ENCODE measurements at places on chromosomes 6 and 20.

DNA sequence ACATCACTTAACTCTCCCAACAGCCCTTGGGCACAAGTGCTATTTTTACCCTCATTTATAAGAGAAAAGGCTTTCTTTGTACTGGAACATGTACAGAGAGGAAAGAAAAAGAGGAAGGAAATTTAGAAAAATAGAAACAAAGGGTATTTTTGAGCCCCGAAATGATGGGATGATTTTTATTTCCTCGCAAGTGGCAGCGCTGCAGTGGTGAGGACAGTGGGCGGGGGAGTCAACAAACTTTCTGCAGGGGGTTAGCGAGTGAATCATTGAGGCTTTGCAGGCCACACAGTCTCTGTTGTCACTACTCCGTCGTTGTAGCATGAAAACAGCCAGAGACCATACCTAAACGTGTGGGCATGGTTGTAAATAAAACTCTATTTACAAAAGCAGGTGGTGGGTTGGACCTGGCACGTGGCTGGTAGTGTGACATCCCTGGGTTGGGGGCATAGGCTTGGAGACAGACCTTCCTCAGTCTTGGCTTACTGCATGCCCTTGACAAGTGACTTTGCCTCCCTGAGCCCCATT, 25.5 kb upstream of the OCSTAMP start:
- DNase-seq, result no peak

DNA sequence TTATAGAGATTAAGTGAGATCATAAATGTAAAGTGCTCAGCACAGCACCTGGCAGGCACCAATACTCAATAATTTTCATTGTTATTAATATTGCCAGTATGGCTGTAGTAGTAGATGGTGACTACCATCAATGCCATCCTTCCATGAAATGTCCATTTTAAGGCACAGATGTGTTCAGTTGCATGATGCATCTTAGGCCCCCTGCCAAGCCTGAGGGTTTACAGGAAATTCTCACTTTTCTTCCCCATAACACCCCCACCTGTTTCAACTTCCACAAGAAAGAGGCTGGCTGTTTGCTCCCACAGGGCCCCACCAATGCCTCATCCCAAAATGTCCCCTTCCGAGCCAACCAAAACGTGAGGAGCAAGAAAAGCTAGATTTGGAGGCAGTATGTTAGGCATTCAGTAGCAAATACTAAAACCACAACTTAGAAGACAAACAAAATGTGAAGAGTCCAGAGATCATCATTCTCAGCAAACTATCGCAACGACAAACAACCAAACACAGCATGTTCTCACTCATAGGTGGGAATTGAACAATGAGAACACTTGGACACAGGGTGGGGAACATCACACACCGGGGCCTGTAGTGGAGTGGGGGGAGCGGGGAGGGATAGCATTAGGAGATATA, 110.6 kb upstream of the NHSL1 start:
- DNase-seq, result no peak

DNA sequence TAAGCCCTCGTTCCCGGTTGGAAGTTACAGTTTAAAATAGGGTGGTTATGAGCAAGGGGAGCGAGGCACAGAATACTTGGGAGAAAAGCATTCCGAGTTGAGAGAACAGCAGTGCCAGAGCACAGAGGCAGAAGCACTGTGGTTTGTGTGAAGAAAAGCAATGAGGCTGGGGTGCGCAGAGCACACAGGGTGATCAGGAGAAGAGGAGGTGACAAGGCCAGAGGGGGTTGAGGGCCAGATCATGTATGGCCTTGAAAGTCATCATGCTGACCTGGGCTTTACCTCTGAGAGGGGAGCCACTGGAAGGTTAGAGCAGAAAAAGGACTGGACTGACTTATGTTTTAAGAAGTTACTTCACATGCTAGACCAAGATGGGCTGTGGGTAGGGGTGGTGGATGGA, 3.5 kb upstream of the BTN3A2 start:
- DNase-seq, result no peak

DNA sequence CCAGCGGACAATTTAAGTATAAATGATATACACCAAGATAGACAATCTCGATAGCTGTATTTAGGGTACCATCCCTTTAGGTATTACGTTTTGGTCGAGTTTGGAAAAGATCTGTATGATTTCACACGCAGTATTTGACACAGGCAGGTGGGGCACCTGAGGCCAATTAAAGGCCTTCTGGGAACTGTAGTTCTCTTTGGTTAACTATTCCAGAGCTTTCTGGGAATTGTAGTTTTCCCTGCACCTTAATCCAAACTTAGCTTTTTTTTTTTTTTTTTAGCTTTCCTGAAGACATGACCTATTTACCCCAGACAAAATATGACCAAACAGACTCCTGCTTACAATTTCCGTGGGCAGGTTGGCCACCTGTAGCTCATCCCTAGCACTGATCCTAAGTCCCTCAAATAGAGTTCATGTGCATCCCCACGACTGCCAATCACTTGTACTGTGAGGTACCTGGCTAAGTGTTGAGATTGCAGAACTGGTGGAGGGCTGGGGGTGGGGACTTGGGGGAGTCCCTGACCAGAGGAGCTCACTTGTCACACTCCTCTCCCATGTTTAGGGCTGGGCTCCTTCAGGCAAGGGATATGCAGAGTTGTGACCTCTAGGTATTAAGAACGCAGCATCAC, 999 bp upstream of the EHMT2 start:
- no peak for DNase-seq

- peak; percentile 26 for DNase-seq
Observed at GRCh38 chr6:34459899-34460593, 5.8 kb upstream of the PACSIN1 start.

DNA sequence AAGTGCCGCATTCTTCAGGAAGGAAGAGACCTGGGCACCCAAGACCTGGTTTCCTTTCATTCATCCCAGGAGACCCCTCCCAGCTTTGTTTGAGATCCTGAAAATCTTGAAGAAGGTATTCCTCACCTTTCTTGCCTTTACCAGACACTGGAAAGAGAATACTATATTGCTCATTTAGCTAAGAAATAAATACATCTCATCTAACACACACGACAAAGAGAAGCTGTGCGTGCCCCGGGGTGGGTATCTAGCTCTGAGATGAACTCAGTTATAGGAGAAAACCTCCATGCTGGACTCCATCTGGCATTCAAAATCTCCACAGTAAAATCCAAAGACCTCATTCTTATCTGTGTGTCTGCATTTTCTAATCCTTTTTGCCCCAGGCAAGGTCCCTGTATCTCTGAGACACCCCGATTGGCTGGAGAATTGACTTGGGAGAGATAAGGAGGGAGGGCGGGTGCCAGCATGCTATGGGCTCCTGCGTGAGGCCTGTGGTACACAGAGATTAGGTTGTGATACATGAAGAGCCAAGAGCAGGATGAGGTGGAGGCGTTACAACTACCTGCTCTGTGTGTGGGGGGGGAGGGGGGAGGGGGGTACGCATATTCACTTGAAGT, 4.8 kb downstream of the MUC21 start:
- no peak for DNase-seq

DNA sequence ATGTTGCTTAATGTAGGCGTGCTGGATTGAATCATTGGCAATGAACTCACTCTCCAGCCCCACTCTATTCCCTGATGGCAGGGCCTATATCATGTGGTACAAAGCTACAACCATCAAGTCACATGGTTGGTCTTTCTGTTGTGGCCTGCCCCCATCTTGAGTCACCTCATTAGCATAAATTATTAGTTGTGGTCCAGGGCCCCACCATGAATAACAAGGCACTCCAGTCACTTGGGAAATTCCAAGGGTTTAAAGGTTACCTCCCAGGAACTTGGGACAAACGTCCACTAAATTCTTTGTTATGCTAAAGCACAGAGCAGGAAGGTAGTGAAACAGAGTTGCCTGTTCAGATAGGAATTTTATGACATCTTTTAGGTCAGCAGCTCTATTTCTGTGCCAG, 193.7 kb downstream of the SLC35F1 start:
- no peak for DNase-seq

DNA sequence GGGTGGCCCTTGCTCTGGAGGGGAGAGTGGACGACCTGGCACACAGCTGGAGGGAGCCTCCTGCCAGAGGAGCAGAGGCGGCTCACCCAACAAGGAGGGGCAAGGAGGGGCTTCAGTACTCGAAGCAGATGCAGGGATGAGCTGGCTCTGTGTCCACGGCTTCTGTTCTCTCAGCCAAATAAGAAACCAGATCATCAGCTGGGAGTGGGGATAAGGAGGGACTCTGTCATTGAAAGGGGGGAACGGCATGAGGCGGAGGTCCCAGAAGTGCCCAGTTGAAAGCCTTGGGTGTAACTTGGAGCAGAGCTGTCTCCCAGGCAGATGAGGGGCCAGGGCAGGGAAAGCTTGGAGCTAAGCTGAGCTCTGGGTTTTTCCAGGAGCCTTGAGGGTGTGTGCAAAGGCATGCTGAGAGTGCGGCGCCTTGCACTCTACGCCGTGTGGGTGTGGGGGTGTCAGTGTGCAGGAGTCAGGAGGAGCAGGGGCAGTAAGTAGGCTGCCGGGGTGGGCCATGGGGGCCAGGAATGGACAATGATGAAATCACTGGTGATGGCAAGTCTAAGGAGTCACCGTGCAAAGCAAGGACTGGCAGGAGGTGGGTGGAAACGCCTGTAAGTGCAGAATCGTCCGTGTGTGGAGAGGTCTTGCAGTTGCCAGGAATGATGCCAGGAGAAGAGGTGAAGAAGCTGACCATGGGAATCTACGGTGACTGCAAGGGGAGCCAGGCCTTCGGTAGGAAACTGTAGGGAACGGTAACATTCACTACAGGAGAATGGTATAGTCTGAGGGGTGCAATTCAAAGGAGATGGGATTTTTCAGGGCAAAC, 85.4 kb upstream of the FOXQ1 start:
- no peak for DNase-seq

DNA sequence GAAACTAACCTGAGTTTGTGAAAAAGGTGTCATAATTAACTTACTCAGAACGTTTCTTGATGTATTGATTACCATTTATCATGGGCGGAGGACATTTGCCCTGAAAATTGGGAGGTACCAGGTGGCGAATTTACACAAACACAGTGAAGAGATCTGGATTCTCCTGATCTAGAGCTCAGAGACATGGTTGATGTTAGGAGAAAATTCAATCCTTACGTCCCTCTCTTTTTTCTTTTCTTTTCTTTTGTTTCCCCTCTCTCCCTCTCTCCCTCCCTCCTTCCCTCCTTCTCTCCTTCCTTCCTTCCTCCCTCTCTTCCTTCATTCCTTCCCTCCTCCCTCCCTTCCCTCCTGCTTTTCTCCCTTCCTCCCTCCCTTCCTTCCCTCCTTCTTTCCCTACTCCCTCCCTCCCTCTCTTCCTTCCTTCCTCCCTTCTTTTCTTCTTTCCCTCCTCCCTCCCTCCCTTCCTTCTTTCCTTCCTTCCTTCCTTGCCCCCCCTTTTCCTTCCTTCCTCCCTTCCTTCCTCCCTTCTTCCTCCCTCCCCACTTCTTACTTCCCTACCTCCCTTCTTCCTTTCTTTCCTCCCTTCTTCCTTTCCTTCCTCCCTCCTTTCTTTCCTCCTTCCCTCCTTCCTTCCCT, 234.1 kb downstream of the OTOR start:
- DNase-seq, result no peak

GRCh38 chr6:13355999-13356785, 27.9 kb upstream of the TBC1D7 start:
- DNase-seq, result no peak

GRCh38 chr6:170532867-170533488, 20.1 kb downstream of the PSMB1 start:
- no peak for DNase-seq

DNA sequence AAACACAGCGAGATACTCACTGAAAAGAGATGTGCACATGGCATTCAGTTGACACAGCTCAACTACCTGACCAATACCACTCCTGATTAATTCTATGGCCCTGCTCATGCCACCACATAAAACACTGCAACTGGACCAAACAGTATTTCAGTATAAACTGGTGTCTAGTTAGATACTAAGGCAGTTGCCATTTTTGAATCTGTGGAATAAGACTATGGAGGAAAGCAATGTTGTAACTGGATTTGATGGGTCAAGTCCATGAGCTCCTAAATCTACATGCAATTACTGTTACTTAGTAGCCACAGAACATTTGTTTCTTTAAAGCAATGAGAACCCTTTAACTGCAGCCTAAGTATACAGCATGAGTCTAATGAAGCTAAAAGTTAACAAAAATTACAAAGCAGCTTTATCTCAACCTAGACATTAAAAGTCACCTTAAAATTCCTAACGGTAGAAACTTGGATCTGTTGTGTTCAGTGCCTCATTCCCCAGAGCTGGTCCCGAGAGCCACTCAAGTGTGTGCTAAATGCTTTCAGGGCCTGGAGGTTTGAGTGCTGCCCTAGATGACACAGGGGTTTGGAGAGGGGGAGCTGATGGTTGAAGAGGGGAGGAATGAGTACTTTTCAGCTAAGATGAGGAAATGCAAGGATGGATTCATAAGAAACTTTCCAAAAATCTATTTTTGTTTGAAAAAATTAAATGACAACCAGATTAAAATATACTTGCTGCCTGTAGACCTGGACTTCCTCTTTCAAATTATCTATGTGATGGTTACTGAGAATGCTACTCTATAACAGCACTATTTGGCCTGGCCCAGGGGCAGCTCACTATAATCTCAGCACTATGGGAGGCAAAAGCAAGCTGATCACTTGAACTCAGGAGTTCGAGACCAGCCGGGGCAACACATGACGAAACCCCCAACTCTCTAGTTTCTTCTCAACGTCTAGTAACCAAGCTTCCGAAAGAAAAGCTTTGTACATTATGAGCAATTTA, 15.6 kb downstream of the SNX5 start:
- no peak for DNase-seq

GRCh38 chr20:57620274-57620990, at the start of gene ZBP1:
Gene ZBP1 (minus strand): TSS chr20:57620426. CDS start chr20:57620295, 131 bp downstream.
- peak; percentile 34 for DNase-seq

DNA sequence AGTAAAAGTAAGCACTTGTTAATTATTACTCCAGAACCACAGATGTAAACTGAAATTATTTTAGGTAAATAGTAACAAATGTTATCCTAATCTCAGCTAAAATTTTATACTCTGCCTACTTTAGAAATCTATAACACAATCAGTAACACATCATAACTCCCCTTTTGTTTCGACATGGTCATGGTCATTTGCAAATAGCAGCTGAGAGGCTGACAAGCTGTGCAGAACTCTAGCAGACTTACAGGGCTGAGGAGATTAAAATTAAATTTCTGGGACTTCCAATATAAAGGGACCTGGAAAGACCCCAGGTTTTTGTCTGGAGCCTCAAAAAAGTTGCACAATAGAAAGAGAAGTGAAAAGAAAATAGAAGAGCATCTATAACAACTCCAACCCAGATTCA, 88.8 kb downstream of the PRL start:
- DNase-seq, result no peak

DNA sequence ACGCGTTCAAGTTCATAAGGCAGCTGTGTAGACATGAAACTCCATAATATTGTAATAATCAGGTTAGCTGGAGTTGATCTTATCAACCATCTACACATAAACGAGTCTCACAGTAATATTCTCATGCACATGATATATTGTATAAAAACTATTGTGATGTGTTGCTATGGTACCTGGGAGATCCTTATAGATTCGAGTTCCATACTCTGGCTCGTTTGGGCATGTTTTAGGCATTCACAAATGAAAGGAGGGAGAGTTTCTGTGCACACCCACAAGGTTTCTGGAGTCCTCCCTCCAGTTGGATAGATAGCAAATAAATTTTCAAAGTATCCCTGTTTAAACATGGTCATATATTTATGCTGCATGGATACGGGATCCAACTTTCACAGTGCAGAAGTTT, 567.5 kb upstream of the SLC35B3 start:
- DNase-seq, result no peak

Data from activated CD4-positive, CD25-positive, alpha-beta regulatory T cell (primary cell).